Uterus (tissue), 4 donors: ENCODE measurements at places on chromosomes 12 and 14.
A peak's percentile ranks its signal among the peaks of the same experiment; 100 is the strongest.

DNA sequence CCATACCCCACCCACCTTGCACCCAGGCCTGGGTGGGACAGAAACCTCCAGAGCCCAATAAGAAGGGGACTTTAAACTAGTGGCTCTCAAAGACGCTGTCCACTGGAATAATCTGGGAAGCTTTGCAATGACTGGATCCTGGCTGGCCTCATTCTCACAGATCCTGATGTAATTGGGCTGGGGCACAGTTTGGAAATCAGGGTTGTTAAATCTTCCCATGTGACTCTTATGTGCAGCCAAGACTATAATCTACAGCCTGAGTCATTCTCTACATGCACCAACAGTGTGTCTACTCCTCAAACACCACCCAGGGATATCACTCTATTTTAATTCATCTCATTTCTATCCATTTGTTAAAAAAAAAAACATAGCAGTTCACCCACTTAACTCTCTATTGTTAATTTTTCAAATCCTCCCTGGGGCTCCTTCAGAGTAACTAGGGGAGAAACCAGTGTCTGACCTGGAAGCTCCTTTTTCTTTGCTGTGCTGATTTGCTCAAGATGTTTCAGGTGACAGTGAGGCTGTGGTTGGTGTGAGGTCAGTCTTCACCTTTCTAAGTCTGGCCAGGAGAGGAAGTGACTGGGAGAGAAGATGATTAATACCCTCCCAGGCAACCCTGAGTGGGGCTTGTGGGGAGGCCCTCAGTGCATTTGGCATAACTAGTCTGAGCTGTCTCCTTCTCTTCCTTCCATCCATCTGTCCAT, 211.6 kb upstream of the SFSWAP start:
- peak; percentile 52 for DNase-seq

DNA sequence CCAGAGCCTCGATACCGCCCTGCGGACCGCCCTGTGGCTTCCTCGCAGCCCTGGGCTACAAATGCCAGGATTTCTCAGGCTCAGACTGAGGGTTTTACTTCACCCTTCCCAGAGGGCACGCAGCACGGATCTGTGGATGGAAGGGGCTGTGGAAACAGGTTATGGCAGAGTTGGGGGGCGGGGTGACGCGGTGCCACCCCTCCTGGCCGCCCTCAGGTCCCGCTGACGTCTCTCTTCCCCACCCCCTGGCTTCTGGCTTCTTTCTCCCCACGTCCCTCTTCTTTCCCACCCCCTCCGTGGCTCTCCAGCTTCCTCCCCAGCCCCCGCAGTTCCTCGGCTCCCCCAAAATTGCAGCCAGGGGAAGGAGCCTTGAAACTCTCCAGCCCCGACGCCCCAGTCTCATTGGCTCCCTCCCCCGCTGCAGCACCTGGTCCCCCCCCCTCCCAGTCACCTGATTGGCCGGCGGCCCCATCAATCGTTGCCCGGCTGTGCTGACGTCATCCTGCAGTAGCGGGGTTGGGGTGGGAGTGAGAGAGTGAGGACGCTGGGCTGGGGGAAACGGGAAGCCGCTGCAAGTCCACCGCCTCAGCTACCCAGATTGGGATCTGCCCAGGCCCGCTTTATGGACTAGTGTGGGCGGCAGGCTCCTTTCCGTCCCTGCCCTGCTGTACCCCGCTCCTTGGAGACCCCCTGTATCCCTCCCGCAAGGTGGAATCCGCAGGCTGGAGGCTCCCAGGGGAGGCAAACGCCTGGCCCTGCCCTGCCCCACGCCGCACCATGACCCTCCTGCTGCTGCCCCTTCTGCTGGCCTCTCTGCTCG, at the start of gene CLSTN3:
Gene CLSTN3 (plus strand): TSS at position 500 of the 820 bp plus-strand sequence. CDS start 278 bp downstream, at position 778.
- peak; percentile 83 for DNase-seq

GRCh38 chr14:58299401-58300330, 1.3 kb downstream of the ARID4A start:
- DNase-seq, result no peak

DNA sequence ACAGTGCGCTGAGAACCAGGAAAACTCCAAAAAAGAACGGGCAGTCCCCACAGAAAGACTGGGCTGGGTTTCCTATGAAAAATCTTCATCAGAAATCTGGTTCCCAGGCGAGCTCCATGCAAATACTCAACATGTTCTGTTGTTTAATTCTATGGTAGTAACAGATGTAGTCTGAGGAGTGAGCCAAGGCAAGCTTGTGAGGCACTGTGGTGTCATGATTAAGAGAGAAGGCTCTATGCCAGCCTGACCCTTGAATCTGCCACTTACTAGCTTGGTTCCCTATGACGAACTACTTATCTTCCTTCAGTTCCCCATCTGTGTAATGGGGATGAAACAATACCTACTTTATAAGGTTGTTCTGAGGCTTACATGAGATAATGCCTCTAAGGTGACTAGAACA, 10.7 kb downstream of the POMT2 start:
- DNase-seq, result no peak

DNA sequence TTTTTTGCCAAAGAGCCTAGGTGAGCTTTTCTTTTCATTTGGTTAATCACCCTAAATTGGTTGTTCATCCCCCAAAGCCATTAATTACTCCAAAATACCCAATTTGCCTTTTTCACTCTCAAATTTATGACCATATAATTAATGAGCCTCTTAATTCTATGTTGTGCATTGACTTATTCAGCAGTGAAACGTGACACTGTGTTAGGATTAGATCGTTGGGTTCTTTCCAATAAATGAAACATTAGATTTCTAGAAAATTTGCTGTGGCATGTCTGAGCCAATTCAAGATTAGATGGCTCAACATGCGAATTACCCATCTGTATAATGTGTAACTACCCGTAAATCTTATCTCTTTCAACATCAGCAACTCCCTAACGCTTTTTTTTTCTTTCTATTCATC, 273.4 kb downstream of the BMP4 start:
- no peak for DNase-seq

DNA sequence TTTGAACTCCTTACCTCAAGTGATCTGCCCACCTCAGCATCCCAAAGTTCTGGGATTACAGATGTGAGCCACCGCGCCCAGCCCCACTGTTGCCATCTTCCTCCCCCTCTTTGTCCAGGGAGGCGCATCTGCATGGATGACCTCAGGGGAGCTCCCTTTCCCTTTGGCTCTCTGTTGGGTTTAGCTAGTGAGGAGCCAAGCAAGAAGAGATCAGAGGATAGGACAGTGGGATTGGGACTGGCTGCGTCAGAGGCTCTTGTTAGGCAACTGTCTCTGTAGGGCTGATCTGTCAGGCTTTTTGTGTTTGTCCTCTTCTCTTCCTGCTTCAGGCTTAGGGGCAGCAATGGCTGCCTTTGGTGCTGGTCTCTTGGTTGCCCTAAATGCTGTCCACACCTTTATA, 8.5 kb upstream of the IFT81 start:
- no peak for DNase-seq

DNA sequence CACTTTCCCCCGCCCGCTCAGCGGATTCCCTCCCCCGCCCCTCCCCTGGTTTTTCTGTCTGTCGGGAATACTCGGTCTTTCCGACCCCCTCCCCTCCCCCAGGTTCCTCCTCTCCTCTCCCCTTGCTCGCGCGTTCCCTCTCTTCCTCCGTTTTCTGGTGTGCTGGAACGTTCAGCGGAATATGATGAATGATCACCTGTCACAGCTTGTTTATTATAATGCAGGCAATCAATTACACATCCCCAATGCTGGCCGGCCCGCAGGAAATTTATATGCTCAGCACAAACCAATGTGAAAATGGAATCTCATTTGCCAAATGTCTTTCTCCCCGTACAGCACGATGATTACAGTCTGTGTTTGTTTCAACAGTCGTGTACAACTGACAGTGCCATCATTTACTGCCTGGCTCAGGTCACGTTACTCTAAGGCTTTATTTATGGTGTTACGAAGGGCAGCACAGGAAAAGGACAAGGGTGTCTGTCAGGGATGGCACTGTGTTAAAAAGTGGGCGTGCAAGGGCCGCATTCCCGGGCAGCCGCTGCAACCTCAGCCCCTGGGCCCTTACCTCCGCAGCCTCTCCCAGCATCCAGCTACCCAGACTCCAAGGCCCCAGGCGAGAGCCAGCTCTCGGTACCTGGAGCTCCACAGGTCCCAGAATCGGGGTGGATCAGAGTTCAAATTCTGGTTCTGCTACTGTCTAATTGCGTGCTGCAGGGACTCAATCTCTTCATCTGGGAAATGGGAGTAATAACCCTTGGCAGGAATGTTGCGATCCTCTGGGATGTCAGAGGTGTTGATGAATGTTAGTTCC, 24.7 kb upstream of the MAP1LC3B2 start:
- peak; percentile 75 for DNase-seq

GRCh38 chr12:118979763-118980406, 1.5 kb upstream of the SRRM4 start:
- DNase-seq, result no peak

- DNase-seq, result no peak
Measured at GRCh38 chr14:48826058-48826457, 760.1 kb downstream of the RPS29 start.

DNA sequence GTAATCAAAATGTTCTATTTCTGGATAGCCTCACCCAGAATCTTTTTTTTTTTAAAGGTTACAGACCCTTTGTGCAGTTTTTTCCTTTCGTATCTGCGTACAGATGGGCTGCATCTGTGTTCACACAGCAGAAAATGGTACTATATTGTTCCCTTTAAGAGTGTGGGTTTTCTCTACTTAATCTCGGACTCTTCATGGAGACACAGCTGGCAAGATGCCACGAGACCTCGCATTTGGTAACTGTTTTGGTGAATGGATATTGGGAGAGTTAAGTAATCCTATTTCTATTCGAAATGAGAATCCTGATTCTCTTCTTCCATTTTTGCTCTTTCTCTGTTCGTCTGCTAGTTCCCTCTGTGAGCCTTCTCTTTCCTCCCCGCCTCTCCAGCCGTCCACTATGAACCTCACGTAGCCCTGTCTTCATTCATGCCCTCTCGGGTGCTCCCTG, 85.7 kb downstream of the SAMD4A start:
- peak; percentile 55 for DNase-seq

- DNase-seq, result no peak
Measured at GRCh38 chr12:110024051-110024450, 24.3 kb downstream of the C12orf76 start.

DNA sequence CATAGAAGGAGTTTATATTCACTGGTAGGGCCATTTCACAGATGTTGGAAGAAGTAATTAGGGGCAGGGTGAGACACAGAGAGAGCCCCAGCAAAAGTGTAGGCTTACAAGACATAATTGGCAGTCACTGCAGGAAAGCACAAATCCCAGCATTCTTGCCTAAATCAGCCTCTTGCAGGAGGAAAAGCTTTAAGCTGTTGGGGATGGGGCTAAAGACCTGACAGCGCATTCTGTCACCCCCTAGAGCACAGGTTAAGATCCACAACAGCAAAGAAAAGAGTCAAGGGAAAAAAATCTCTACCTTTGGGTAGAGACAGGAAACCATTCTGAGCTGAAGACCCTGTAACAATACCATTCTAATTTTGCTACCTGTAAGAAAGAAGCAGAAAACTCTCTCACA, 409.0 kb downstream of the DAD1 start:
- DNase-seq, result no peak

DNA sequence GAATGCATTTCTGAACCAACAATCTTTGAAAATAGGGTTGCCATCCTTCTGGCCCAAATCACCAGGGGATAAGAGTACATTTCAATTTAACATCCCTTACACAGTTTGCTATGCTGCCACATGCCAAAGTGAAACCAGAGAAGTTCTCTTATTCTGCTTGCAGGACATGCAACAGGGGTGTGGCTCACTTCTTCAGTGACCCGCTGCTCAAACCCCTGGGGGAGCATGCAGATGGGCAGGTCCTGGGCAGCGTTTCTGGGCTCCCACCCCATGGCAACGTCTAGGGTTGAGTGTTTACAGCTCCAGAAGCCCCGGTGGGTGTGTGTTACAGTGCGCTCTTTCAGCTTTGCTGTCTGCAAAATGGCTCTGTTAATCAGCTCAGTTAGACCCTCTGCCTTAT, 1306.3 kb upstream of the TMEM132C start:
- DNase-seq, result no peak

GRCh38 chr12:58566599-58566998, 353.7 kb downstream of the LRIG3 start:
- no peak for DNase-seq
